Colonic mucosa (tissue), 4 donors: ENCODE measurements at places on chromosomes 7 and 10. TPM values are rescaled to one million over a fixed set of nuclear protein-coding genes. Genes with fewer than 3 reads are reported as not detected.

GRCh38 chr10:86346799-86347665 lies 19.6 kb downstream of the GRID1 start:
- H3K27ac ChIP-seq, result no peak overlapping the region
- H3K4me3 ChIP-seq, result no peak overlapping the region
- no peaks in the 10 kb centered on the region for H3K4me1 ChIP-seq
- DNase-seq, result no peak
- no peaks in the 10 kb centered on the region for H3K27me3 ChIP-seq
- H3K36me3 ChIP-seq, result no peaks in the 10 kb centered on the region

DNA sequence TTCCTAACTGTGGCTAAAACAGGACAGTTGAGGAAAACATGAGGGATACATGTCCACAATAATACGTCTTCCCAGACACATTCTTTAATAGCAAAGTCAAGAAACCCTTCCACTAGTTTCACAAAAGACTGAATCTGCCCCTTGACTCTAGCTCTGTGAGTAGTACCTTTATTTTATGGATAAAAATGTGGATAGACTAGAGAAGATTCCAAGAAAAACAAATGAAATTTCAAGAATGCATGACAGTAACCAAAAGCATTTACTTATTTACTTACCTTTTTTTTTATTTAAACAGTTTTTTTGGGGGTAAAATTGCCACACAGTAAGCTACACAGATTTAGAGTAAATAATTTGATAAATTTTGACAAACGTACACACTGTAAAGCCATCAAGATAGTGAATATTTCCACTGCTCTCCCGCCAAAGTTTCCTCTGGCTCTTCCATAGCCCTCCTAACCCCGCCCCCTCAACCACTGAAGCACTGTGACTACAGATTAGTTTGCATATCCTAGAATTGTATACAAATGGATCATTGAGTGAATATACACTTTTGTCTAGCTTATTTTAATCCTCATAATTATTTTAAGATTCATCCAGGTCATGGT lies 420.4 kb upstream of the ZMIZ1 start:
- H3K36me3 ChIP-seq, result no peaks in the 10 kb centered on the region
- no peak overlapping the region for H3K27ac ChIP-seq
- DNase-seq, result no peak
- H3K4me3 ChIP-seq, result no peak overlapping the region

DNA sequence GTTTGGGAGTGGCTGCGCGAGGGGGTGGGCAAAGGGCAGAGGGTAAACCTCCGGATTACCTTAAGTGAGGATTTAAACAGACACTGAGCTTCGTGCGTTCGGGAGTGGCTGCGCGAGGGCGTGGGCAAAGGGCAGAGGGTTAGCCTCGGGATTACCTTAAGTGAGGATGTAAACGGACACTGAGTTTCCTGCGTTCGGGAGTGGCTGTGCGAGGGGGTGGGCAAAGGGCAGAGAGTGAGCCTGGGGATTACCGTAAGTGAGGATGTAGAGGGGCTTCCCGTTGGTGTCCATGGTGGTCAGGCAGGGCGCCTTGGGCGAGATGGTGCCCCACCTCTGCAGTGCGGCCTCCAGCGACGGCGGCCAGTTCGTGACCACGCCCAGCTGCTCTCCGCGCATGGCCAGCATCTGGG lies 275.8 kb downstream of the DIP2C start:
- H3K27me3 ChIP-seq, result no peaks in the 10 kb centered on the region
- no peaks in the 10 kb centered on the region for H3K4me1 ChIP-seq
- no peaks in the 10 kb centered on the region for H3K36me3 ChIP-seq

- DNase-seq, result peak; percentile 12
- no peaks in the 10 kb centered on the region for H3K4me1 ChIP-seq
- H3K27ac ChIP-seq, result no peak overlapping the region
- H3K4me3 ChIP-seq, result no peak overlapping the region
These were observed 76.4 kb downstream of the WDR37 start for GRCh38 chr10:1132584-1132983.

DNA sequence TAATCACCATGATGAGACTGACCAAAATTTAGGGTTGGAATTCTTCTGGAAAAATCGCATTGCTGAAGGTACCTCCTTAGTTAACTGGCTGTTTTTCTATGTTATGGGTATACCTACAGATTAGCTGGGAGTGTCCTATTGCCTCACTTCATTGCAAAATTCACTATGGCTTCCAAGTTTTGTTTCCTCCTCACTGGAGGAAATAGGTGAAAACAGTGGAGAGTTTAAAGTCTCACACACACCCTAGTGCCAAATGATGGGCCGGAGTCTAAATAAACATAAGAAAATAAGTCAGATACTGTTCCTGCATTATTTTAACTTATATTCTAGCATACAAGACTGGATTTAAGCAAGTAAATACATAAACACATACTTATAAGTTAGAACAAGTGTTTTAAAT lies 98.2 kb downstream of the AHR start:
- H3K27ac ChIP-seq, result no peak overlapping the region
- no peaks in the 10 kb centered on the region for H3K36me3 ChIP-seq
- DNase-seq, result peak; percentile 35
- H3K4me1 ChIP-seq, result no peaks in the 10 kb centered on the region
- no peak overlapping the region for H3K4me3 ChIP-seq

- H3K27me3 ChIP-seq, result no peaks in the 10 kb centered on the region
- H3K4me1 ChIP-seq, result peaks cover 23% of the 10 kb centered on the region
- H3K36me3 ChIP-seq, result no peaks in the 10 kb centered on the region
- H3K4me3 ChIP-seq, result no peak overlapping the region
- peak overlapping the region; percentile 6 for H3K27ac ChIP-seq
- DNase-seq, result peak; percentile 89
These were observed 227.7 kb downstream of the KCNMA1 start for GRCh38 chr10:77409697-77410471.

DNA sequence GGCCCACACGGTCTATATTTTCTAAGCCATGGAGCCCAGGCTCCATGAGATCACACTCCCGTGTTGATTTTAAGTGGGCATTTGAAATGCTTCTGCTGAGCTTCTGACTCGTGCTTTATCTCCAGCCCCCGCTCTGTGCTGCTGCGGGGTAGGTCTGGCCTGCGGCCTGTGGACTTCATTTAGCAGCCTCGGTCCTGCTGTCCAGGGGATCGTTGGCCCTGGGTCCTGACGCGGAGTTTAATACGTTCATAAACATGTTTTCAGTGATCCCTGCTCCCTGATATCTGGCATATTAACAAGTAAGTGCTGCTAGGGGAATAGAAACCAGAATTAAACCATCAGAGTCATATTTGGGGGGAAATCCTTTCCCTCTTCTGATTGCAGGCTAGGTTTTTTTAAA lies 540.3 kb upstream of the MGMT start:
- no peaks in the 10 kb centered on the region for H3K27me3 ChIP-seq
- H3K4me3 ChIP-seq, result no peak overlapping the region
- H3K27ac ChIP-seq, result no peak overlapping the region
- H3K36me3 ChIP-seq, result no peaks in the 10 kb centered on the region
- no peak for DNase-seq
- no peaks in the 10 kb centered on the region for H3K4me1 ChIP-seq

DNA sequence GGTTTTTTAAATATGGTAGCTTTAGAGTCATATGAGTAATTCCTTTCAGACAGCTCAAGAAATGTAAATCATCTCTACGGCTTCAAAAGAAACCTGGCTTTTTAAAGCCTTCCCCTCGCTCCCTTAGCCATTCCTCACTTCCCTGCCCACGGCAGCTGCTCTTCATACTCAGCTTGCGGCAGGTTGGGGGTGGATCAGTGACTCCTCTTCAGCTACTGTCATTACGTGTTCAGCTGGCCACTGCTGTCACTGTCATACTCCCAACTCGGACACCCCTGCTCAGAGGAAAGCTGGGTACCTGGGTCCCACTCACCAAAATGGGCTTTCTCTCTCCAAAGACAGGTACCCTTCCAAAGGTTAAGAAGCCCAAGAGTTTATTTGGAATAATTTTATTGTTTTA lies 6.6 kb downstream of the YWHAG start:
- H3K4me3 ChIP-seq, result no peak overlapping the region
- no peaks in the 10 kb centered on the region for H3K27me3 ChIP-seq
- peaks cover 4% of the 10 kb centered on the region for H3K36me3 ChIP-seq
- H3K4me1 ChIP-seq, result peaks cover 7% of the 10 kb centered on the region

GRCh38 chr7:27953361-27953760 lies 213.4 kb downstream of the TAX1BP1 start:
- H3K27me3 ChIP-seq, result no peaks in the 10 kb centered on the region
- no peak for DNase-seq
- H3K4me1 ChIP-seq, result no peaks in the 10 kb centered on the region
- H3K4me3 ChIP-seq, result no peak overlapping the region

DNA sequence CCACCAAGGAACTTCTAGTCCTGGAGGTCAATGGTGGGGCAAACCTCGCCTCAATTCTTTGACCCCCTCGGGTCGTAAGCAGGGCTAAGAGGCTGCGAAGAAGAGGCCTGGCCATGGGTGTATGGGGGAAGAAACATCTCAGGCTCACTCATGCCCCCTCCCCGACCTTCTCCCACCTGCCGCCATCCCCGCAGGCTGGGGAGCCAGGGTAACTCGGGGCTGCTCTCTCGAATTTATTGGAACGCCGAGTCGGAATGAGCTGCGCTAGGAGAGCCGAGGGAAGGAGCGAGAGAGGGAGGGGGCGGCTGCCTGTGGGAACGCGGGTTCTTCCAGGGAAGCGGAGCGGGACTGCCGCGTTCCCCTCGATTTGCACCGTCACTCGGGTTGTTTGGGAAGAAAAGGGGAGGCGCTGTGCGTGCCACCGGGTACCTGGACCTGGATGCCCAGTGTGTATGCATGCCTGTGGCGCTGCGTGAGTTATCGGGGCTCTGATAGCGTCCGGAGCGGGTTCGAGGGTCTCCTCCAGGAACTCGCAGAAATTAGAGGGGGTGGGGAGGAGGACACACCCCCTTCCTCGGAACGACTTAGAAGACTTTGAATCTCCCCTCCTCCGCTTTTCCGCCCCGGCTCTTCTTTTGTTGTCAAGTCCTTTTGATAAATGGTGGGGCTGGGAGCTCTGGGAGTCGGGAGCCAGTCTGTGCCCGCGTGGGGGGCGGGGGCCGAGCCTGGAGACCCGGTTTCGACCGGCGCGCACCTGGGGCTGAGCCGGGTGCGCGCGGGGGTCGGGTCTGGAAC lies 1.8 kb upstream of the ZNF503 start:
- peak overlapping the region; percentile 60 for H3K4me3 ChIP-seq
- no peaks in the 10 kb centered on the region for H3K36me3 ChIP-seq
- peak; percentile 55 for DNase-seq
- peaks cover 5% of the 10 kb centered on the region for H3K4me1 ChIP-seq
- H3K27me3 ChIP-seq, result peaks cover 15% of the 10 kb centered on the region
- peak overlapping the region; percentile 90 for H3K27ac ChIP-seq

GRCh38 chr7:21763818-21764217 lies 181.9 kb downstream of the CDCA7L start:
- no peaks in the 10 kb centered on the region for H3K36me3 ChIP-seq
- no peaks in the 10 kb centered on the region for H3K4me1 ChIP-seq

- no peaks in the 10 kb centered on the region for H3K27me3 ChIP-seq
- no peaks in the 10 kb centered on the region for H3K4me1 ChIP-seq
- H3K36me3 ChIP-seq, result no peaks in the 10 kb centered on the region
- no peak overlapping the region for H3K4me3 ChIP-seq
These were observed 193.2 kb downstream of the MYOF start for GRCh38 chr10:93288679-93289634.

DNA sequence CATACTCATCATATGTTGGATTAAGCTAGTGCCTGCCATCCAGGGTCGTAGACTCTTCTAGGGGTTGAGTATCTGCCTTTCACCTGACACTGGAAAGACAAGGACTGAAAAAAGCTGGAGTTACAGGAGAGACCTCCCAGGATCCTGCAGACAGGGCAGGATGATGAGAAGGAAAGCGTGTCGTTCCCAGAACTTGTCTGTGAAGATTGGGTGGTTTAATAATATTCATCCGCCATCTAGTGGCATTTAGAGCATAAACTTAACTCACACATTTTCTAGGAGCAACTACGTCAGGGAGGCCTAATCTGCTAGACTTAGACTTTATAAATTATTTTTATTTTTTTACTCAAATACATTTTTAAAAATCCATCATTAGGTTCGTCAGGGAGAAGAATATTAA lies 59.6 kb downstream of the ADRB1 start:
- no peaks in the 10 kb centered on the region for H3K4me1 ChIP-seq
- H3K27me3 ChIP-seq, result no peaks in the 10 kb centered on the region
- H3K36me3 ChIP-seq, result no peaks in the 10 kb centered on the region
- no peak overlapping the region for H3K4me3 ChIP-seq

DNA sequence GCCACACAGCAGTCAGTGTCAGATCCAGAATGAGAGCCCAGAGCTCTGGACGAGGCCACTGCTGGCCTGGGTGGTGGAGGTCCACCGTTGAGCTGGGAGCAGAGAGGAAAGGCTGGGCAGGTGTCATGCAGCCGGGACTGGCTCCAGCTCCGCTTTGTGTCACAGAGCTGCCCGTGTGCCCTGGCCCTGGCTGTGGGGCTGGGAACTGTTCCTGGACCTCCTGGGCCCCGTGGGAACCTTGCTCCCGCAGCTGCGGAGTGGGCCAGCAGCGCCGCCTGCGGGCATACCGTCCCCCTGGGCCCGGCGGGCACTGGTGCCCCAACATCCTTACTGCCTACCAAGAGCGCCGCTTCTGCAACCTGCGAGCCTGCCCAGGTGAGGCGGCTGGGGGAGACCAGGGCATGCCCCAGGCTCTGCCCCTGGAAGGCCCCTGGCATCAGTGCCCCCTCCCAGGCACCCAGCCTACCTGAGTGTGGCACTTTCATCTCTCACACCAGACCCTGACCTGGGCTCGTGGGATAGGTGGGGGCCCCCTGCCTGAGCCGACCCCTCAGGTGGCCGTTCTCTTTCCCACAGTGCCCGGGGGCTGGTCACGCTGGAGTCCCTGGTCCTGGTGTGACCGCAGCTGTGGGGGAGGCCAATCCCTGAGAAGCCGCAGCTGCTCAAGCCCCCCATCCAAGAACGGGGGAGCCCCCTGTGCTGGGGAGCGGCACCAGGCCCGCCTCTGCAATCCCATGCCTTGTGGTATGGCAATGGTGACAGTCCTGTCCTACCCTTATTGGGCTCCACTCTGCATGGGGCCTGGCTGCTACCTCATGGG lies 18.8 kb upstream of the ZNF862 start:
- H3K4me3 ChIP-seq, result no peak overlapping the region
- DNase-seq, result no peak
- no peaks in the 10 kb centered on the region for H3K27me3 ChIP-seq
- H3K27ac ChIP-seq, result no peak overlapping the region
- H3K4me1 ChIP-seq, result peaks cover 4% of the 10 kb centered on the region

DNA sequence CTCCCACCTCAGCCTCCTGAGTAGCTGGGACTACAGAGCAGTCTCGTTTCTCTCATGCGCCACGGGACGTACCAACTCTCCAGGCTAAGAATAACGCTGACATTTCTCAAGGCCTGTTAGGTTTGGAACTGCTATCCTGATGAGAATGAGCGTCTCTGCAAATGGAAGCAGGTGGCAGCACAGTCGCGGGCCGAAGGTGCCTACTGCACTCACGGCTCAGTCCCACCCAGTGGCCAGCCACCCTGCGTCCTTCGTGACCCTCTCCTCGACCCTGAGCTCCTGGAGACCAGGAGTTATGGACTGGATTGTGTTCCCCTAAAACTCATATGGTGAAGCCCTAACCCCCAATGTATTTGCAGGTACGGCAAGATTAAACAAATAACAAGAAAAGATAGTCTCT lies 274.1 kb downstream of the PRPF18 start:
- no peaks in the 10 kb centered on the region for H3K4me1 ChIP-seq
- no peaks in the 10 kb centered on the region for H3K36me3 ChIP-seq
- no peak overlapping the region for H3K4me3 ChIP-seq
- no peak overlapping the region for H3K27ac ChIP-seq

- H3K4me1 ChIP-seq, result peaks cover 4% of the 10 kb centered on the region
- H3K27ac ChIP-seq, result peak overlapping the region; percentile 81
- peak; percentile 90 for DNase-seq
- H3K27me3 ChIP-seq, result no peaks in the 10 kb centered on the region
These were observed 12.4 kb upstream of the HUS1 start for GRCh38 chr7:47991741-47992311.

The AFAP1L2 gene
- 7.9 TPM for total RNA-seq

The HMX2 gene
- 0.13 TPM for total RNA-seq

The SPOCK2 gene
- total RNA-seq, result 4.7 TPM

The SEMA3A gene
- 1.7 TPM for total RNA-seq

The ACSM6 gene
- total RNA-seq, result not detected

The FAM25C gene
- not detected for total RNA-seq
